ENCODE measurements at places on chromosomes 5 and 9.

GRCh38 chr5:167582283-167582682, 709.2 kb upstream of the WWC1 start:
- DNase-seq = no peak

DNA sequence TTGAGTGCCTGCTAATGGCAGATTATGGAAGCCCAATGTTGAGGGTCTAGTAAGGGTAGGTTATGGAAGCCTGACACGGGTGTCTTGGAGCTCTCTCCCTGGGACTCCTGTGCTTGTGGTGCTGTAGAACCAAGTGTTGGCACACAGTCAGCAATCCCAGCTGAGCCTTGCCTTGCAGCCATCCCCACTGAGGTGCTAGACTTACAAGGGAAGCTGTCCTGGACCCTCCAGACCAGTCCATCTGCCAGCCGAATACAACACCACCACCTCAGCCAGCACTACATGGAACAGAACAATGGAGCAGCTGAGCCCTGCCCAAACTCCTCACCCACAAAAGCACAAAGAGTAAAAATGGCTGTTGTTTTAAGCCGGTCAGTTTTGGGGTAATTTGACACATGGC, 90.5 kb upstream of the DNAH5 start:
- no peak for DNase-seq

- DNase-seq = no peak
Measured at GRCh38 chr5:34041247-34041972, 1.6 kb downstream of the C1QTNF3 start.

GRCh38 chr5:2696156-2696807, 55.2 kb downstream of the IRX2 start:
- DNase-seq = no peak

GRCh38 chr5:543755-544674, 19.8 kb upstream of the SLC9A3 start:
- no peak for DNase-seq

GRCh38 chr5:50856401-50857119, 190.1 kb downstream of the PARP8 start:
- DNase-seq = no peak

DNA sequence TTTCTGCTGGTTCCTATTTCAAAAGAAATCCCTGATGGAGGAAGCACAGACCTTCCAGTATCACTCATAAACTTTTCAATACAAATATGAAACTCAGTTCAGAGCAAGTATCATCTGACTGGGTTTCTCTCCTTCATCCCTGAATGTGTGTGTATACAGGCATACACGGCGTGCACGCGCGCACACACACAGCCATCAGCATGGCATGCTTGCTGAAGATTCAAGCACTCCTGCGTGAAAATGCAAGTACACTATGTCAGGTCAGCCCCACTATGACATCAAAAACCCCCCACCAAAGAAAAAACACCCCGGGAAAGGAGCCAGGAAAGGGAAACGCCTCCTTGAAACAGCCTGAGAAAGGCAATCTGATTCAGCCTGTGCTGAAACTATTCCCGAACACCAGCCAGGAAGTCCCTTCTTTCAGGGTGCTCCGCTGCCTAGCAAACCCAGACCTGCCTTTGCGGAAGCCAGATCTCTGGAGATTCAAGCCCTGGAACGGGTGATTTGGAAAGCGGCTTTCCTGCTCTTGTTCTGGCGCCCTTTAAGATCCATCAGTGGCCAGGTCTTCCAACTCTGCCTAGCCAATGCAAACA, 831 bp downstream of the KLHL3 start:
- DNase-seq = peak; percentile 3

- DNase-seq = no peak
Measured at GRCh38 chr9:79116041-79116440, 455.7 kb upstream of the TLE4 start.

DNA sequence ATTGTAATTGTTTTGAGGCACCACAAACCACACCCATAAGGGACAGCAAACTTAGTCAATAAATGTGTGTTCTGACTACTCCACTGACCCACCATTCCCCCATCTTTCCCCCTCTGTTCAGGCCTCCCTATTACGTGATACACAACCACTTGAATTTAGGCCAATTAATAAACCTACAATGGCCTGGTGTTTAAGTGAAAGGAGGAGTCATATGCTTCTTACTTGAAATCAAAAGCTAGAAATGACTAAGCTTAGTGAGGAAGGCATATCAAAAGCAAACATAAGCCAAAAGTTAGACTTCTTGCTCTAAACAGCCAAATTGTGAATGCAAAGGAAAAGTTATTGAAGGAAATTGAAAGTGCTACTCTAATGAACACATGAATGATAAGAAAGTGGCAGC, 14.6 kb downstream of the ZBTB43 start:
- DNase-seq = no peak

- DNase-seq = no peak
Measured at GRCh38 chr5:45383985-45384384, 312.2 kb downstream of the HCN1 start.

DNA sequence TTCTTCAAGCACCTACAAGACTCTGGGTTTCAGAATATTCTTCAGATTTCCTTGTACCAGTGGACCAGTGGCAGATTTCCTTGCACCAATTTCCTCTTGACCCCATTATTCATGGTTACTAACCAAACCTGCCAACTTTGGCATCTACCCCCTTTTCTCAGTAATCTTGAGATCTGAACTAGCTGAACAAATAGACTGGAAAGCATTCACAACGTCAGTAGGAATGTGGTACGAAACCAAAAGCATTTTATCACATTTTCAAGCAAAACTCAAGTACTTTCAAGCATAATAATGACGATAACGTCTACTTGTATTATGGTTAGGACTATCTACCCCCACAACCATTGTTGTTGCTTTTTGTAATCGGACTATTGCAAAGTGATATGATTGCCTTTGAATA, 1217.3 kb downstream of the PTPRD start:
- DNase-seq = no peak

DNA sequence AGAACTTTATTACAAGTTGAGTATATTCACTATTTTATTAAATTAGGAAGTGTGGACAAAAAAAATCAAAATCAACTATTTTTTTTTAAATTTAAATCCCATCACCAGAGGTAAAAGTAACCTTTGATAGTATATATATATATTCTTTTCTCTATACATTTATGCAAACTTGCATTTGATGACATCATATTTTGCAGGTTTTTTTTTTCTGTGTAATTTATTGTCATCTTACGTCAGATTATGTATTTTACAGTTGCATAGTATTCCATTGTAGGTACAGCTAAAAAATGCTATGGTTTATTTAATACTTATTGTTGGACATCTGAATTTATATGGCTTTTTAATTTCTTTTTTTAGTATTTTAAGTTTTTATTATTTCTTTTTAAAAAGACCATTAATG, 25.5 kb downstream of the APC start:
- no peak for DNase-seq

DNA sequence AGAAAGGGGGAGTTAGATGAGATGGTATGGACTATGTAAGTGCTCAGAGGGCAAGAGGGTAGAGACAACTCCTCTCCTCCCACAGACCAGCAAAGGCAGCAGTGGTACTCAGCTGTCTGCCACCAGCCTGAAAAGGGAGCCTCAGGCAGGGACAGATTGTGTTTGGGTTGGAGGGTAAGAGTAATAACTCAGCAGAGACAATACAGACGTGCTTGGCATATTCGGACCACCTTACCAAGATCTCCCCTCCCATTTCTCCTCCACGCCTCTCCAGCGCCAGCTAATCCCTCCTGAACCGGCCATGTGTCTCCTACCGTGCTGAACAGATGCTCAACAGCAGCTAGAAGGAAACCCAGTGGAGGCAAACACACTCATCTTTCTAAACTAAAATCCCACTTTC, 180.8 kb downstream of the ASTN2 start:
- no peak for DNase-seq

- no peak for DNase-seq
Measured at GRCh38 chr9:125609744-125610143, 97.3 kb downstream of the MAPKAP1 start.

GRCh38 chr5:39186722-39187539, 32.4 kb downstream of the FYB1 start:
- no peak for DNase-seq

GRCh38 chr9:126216826-126217225, 109.8 kb upstream of the MVB12B start:
- DNase-seq = no peak

- DNase-seq = no peak
Measured at GRCh38 chr5:44051591-44051990, 337.6 kb downstream of the FGF10 start.
